ENCODE measurements at places on chromosomes 16 and 17. TPM values are rescaled to one million over a fixed set of nuclear protein-coding genes. Genes with fewer than 3 reads are reported as not detected.

The MT1H gene
- total RNA-seq, result not detected

The ATP2C2 gene
- 2.7 TPM for total RNA-seq

The NT5M gene
- total RNA-seq, result 5.8 TPM

The CCL3 gene
- total RNA-seq, result not detected

The CSH2 gene
- not detected for total RNA-seq

The PYY gene
- not detected for total RNA-seq

The GJC1 gene
- total RNA-seq, result 36.5 TPM

The PYDC1 gene
- not detected for total RNA-seq

The SDK2 gene
- 2.4 TPM for total RNA-seq

The C16orf96 gene
- total RNA-seq, result 0.54 TPM

The GNAO1 gene
- total RNA-seq, result 0.69 TPM

The CLDN7 gene
- 65.7 TPM for total RNA-seq

Data from endothelial cell (in vitro differentiated cells).